ENCODE measurements at places on chromosomes 5 and 9.

DNA sequence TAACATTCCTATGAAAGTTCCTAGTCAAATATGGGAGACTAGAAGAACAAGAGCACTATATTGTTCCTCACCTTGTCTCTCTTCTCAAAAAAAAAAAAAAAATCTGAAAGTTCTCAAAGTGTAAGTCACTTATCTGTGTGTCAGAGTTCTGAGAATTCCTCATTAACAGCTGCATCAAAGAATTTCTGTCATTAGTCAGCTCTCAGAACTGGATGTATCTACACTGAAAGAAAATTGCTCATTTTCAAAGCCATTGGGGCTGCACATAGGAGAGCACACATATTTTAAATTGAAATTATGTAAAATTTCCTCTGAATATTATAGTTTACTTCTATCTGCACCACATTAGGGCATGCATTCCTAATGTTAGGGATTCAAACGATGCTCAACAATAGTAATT lies 99.5 kb upstream of the FTMT start:
- DNase-seq: no peak

GRCh38 chr5:8729437-8729836 lies 816.4 kb downstream of the SEMA5A start:
- no peak for DNase-seq

DNA sequence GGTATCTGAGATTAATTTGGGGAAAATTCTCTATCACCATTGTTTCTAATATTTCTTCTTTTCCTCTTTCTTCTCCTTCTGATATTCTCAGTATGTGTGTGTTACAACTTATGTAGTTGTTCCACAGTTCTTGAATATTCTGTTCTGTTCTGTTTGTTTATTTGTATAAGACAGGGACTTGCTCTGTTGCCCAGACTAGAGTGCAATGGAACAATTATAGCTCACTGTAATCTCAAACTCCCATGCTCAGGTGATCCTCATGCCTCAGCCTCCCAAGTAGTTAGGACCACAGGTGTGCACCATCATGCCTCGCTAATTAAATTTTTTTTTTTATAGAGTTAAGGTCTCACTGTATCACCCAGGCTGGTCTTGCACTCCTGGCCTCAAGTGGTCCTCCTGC lies 145.8 kb upstream of the TUT7 start:
- no peak for DNase-seq

DNA sequence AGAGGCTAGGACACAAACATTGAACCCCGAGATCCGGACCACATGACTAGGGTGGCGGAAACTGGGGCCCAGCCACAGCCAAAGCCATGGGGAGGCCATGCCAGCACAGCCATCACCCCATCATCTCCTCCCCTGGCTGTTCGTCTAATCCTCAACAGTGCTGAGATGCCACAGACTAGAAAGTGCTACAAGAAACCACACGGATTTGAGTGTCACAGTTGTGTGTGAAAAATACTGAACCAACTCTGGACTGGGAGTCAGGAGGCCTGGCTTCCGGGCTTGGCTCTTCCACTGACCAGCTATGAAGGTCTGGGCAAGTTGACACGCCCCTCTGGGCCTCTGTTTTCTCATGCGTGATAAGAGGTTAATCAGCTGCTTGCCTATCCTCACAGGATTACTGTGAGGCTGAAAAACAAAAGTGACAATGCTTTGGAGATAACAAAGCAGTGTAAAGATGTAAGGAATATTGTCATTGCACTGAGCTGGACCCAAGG lies 38.8 kb upstream of the SHB start:
- no peak for DNase-seq

GRCh38 chr5:73135429-73136054 lies 15.2 kb downstream of the TMEM171 start:
- DNase-seq: no peak

GRCh38 chr9:38338342-38339018 lies 54.0 kb upstream of the ALDH1B1 start:
- no peak for DNase-seq

- DNase-seq: no peak
These were observed 730 bp downstream of the ZMYND19 start for GRCh38 chr9:137589441-137590122.

GRCh38 chr5:170470808-170471404 lies 32.9 kb upstream of the KCNIP1 start:
- no peak for DNase-seq

DNA sequence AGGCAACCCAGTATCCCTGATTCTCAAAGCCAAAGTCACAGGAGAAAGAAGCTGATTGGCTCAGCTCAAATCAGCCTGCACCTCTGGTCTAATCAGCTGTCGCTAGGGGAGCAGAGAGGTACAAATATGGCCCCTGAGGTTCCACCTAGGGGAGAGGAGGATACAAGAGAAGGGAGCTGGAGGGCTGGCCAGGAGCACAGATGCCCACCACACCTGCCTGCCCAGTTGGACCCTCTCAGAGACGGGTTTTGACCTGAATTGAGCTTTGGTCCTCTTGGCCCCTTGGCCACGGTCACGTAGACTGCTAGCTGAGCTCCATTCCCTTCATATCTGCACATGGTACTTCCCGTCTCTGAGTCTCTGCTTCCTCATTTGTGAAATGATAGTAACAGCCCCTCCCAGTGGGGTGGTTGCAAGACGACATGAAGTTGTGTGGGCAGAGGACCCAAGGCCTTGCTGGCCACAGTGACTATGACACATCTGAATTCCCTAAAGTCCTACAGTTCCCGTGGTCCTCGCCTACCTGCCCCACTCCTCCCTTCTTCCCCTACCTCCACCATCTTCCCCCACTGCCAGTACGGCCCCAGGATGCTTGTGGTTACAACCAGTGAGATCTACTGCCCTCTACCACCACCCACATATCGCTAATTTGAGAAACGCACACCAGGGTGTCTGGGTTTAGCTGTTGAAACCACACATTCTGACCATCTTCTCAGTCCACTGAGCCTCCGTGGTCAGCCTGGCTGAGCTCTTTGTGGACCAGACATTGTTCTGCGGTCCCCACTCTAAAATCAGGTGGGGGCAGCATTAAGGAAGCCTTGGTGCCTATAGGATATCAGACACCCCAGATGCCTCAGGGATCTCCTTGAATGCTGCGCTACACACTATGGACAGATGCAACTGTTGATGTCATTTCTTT lies 60.3 kb upstream of the NEK6 start:
- DNase-seq: no peak

- DNase-seq: peak; percentile 60
These were observed 29.9 kb downstream of the CSF2 start for GRCh38 chr5:132103332-132103951.

GRCh38 chr5:98909363-98909762 lies 19.4 kb downstream of the CHD1 start:
- DNase-seq: no peak

DNA sequence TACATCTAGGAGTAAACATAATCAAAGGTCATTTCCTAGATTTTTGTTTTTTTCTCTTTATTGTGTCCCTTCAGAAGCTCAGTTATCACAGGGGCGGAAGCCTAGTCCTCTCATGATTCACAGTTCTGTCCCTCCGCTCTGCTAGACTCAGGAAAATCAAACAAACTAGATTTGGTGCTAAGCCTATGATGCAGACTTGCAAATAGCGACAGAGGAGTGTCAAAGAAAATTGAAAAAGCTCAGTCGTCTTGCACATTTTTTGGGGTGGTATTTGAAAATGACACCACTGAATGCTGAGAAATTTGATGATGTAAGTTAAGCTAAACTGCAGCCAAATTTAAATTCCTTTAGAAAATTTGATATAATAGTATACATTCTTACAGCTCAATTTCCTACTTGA lies 59.0 kb downstream of the CDH10 start:
- no peak for DNase-seq

DNA sequence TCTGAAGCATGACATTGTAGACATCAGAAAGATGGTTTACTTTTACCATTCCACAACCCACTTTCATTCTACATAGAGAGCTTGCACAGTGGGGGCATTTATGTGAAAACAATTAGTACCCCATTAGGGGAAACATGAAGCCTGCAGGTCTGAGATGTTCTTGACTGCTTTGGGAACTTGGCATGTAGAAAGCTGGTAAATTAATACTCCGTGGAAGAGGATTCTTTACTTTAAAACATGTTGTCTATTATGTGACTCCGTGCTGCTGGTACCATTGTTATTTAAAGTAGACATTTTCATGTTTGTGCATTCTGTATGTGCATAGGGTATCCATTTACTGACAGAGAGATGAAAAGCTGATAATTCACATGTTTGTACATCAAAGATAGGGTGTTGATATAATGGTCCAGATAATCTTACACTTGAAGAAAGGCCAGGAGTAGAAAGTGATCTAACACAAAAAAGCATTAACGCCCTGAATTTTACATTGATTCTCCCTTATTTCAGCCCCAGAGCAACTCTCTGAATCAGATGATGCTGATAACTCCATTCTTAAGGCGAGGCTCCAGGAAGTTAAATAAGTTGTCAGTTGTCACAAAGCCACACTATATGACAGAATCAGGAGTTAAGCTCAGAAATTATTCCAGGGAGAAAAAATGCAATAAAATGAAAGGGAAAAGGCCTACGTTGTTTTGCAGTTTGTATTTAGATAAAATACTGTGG lies 50.1 kb upstream of the CD180 start:
- no peak for DNase-seq

GRCh38 chr5:4089087-4089486 lies 493.5 kb downstream of the IRX1 start:
- DNase-seq: no peak

DNA sequence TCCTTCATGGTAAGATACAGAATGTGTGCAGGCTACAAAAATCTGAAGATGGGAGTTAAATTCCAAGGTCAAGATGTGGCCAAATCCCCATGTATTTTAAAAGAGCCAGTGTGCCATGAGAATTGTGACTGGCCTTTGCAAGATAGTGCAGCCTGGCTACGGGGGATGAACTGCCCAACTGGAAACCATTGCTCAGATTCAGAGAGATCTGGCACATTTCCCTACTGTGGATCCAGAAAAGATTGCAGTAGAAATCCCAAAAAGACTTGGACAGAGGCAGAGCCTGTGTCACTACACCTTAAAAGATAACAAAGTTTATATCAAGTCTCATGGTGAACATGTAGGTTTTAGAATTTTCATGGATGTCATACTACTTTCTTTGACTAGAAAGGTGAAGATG lies 26.2 kb downstream of the SLC12A2 start:
- DNase-seq: no peak

DNA sequence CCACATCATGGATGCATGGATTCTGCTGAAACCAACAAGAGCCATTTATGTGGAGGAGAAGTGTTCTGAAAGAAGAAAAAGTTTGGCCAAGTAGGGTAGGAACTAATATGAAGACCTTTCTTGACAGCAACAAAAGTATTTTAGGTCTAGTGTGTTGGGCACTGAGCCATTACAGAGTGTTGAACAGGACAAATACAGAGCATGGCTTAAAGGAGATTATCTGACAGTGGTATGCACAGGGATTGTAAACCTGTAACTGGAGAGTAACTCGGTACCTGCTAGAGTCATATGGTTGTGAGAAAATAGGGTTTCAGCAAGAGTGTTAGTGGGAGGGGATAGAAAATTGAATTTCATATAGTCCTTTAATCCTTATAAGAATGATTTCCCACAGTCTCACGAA lies 513.2 kb upstream of the WWC1 start:
- DNase-seq: no peak

- DNase-seq: no peak
These were observed 23.2 kb downstream of the DOCK8 start for GRCh38 chr9:237858-238345.

DNA sequence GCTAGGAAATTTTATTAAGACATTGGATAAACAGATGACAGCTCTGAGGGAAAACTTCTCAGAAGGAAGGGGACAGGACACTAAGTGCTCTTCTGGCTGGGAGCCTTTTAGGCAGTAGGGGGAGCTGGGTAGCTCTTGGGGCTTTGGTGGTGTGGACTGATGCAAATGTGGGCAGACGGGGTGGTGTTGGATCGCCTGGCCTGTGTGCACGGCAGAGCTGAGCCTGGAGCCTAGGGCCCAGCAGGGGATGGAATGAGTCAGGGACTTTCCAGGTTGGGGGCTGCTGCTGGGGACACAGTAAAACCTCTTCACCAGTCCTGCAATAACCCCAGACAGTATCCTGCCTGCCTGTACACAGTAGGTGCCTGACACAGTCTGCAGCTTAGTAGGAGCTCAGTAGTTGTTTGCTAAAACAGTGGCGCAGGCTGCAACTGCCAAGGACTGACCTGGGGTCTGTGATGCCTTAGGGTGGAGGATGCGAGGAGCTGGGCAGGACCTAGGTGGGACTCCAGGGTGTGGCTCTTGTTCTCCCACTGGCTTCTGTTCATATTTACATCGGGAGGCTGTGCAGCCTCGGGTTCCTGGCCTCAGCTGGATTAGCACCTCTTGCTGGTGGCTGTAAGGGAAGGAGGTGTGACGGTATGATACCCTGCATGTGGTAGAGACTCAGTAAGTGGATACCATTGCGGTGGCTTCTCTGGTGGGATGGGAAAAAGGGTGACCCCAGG lies 83.8 kb downstream of the DAB2IP start:
- DNase-seq: no peak

GRCh38 chr9:120505186-120505585 lies 74.8 kb downstream of the CDK5RAP2 start:
- no peak for DNase-seq

DNA sequence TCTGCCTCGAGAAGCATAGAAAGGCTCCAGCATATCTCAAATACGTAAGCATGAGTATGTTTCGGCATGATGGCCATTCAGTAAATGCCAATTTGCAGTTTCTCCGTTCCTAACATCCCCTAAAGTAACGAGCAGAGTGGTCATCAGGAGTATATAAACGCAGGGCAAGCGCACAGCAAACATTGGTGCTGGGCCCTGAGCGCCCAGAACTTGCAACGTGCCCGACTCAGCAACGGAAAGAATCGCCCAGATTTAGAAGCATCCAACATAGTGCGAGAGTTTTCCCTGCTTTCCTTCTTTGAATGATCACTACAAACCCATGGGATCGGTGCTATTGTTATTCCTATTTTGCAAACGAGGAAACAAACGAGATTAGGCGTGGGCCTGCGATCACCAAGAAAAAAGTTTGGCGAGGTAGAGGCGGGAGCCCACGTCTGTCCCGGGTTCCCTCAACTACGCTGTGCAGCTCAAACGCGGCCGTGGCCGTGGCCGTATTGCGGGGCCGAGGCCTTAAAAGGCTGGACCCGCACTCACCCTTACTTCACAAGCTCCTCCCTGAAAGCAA lies 505 bp downstream of the RPS14 start:
- no peak for DNase-seq

GRCh38 chr9:86867804-86868313 lies 79.4 kb downstream of the GAS1 start:
- DNase-seq: no peak

GRCh38 chr5:179795049-179795862 lies 1.5 kb downstream of the LTC4S start:
- peak; percentile 32 for DNase-seq

GRCh38 chr9:126474786-126475485 lies 138.8 kb upstream of the LMX1B start:
- DNase-seq: no peak
